ENCODE measurements at places on chromosomes 16 and 17.
A peak's percentile ranks its signal among the peaks of the same experiment; 100 is the strongest.

DNA sequence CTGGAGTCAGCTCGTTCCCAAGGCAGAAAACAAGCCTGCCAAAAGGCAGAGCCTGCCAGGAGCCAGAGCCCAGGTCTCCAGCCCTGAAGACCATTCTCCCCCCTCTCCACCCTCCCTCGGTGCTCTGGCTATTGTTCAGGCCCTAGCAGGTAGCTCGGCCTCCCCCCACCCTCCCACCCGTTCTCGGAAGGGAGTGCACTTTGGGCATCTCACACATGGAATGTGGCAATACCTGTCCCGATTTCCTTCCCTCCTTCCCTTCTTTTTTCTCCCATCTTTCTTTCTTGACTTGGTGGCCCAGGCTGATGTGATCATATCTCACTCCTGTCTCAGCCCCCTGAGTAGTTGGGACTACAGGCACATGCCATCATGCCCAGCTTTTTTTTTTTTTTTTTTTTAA, 12.4 kb downstream of the CNGB1 start:
- ATAC-seq: no peak

DNA sequence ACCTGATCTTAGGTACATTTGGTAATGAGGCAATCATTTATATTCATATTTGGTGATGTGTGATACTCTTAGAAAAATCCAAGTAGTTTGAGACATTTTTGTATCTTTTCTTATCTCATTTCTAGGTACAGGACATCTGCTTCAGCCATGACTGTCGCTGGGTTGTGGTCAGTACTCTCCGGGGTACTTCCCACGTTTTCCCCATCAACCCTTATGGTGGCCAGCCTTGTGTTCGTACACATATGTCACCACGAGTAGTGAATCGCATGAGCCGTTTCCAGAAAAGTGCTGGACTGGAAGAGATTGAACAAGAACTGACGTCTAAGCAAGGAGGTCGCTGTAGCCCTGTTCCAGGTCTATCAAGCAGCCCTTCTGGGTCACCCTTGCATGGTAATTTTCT, 312.2 kb downstream of the BCAS3 start:
- ATAC-seq: no peak

GRCh38 chr17:68973098-68973846, 18.1 kb upstream of the ABCA8 start:
- ATAC-seq: no peak

DNA sequence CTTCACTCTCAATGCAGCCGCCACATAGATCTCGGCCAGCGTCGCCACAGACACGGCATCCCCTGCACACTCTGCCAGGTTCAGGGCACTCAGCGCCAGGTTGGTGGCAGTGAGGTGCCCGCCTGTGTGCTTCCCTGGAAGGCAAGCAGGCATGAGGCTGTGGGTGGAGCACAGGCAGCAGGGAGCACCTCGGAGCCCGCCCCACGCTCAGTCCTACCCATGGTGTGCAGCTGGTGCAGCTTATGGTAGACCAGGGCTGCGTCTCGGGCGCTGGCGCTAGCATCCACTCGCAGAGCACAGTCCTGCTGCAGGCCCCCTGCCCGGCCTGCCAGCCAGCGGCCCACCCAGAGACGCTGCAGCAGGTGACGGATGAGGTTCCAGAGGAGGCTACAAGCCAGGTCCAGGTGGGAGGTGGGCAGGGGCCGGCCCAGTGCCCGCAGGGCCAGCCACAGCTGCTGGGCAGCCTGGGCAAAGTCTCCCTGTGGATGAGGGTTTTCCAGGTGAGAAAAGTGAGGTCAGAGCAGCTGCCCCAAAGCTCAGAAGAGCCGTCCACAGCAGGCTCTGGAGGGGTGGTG, 20.5 kb downstream of the SREBF1 start:
- no peak for ATAC-seq

- ATAC-seq: no peak
Observed at GRCh38 chr17:62793919-62794665, 14.0 kb downstream of the MARCHF10 start.

- ATAC-seq: no peak
Observed at GRCh38 chr16:84759061-84759460, 59.3 kb downstream of the USP10 start.

DNA sequence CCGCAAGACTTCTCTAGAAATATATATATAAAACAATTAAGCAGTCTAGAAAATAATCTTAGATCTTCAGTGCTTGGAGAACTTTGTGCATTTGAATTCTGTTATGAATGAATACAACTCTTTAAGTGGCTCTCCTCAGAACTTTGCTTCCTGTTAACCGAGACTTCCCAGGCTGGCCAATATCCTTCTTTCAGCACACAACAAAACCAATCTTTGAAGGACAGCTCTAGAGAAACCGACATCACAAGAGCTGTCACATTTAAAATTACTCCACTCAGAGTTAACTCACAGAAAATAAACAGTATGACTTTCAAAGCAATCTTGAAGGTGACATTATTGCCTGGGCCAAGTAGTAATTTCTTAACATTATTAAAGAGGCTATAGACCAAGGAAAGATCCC, 49.7 kb upstream of the ITGA2B start:
- no peak for ATAC-seq

DNA sequence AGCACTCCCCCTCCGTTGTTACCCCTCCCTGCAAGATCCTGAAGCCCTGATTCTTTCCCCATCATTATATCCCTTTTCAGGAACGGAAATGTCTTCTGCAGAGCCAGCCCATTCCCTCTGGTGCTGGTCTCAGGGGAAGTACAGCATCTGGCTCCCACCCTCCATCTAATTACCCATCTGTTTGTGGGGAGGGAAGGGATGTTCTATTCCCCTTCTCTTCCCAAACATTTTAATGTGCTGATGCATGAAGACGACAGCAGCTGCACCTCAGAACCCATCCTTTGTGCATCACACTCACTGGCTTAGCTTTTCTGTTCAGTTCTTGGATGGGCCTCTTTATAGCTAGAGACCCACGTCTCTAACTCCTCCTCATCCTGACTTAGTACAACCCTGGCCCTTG, 367.2 kb downstream of the CDH13 start:
- ATAC-seq: no peak

- no peak for ATAC-seq
Observed at GRCh38 chr17:55770196-55770870, 19.5 kb downstream of the PCTP start.

DNA sequence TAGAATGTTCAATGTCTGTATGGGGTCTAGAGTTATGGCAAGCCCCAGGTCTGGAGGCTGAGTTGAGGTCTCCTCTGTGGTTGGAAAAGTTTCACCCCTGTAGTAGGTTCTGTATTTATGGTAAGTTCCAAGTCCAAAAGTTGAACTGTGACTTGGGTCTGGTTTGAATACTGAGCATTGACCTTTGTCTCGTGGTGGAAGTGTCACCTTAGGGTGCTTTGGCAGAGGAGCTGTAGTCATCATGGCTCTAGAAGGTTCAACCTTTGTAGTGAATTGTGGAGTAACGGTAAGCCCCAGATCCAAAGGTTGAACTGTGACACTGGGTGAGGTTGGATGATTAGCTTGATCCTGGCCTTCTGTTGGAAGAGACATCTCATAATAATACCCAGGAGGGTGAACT, 17.6 kb downstream of the RDM1 start:
- no peak for ATAC-seq

GRCh38 chr16:86137359-86137758, 238.4 kb downstream of the IRF8 start:
- ATAC-seq: no peak

GRCh38 chr16:85360323-85361277, 248.3 kb upstream of the CIBAR2 start:
- peak; percentile 80 for ATAC-seq

DNA sequence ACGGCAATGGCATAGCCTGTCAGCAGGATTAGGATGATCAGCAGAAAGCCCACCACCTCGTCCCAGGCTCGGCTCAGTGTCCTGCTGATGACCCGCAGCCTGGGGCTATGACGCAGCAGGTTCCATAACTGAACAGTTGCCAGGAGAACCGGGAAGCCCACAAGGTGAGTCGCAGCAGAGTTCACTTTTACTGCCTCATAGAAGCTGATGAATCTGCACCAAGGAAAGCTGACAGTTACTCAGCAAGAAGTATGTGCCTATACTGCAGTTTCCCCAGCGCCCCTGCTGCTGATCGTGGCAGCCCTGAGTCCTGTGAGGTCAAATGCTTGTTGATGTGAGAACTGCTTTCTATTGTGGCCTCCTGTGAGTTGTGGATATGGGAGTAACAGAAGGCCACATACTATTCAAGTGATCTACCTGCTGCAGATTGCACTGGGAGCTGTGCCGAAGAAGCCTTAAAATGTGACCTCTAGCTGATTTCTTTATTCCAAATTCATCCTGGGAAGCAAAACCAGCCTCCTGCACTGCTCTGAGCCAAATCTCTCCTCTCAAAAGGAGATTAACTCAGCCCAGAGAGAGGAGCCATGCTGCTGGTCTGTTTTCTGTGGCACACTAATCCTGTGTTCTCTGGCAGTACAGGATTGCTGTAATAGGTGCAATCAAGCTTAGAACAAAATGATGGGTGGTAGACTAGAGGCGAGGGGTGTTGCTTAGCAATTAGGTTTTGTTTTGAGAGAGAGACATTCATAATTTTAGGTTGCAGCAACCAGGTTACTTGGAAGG, 38.8 kb downstream of the IST1 start:
- ATAC-seq: peak; percentile 82

DNA sequence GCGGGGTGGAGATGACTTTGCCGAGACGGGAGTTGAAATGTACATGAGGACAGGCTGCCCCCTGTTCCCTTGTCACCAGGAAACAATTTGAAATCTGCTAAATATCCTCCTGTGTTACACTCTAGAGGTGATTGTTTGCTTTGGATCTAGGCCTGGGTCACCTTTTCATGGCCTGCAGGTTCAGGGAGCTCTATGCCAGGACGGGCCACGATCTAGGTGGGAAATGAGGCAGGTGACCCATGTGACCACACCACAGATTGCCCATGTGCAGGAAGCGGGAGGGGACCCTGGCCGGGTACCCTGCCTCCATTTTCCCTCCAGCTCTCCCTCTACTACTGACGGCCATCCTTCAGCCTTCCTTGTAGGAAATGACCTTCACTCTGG, 43.4 kb downstream of the MEAK7 start:
- no peak for ATAC-seq

All from motor neuron (in vitro differentiated cells).